ENCODE measurements at places on chromosomes 11 and 22.

DNA sequence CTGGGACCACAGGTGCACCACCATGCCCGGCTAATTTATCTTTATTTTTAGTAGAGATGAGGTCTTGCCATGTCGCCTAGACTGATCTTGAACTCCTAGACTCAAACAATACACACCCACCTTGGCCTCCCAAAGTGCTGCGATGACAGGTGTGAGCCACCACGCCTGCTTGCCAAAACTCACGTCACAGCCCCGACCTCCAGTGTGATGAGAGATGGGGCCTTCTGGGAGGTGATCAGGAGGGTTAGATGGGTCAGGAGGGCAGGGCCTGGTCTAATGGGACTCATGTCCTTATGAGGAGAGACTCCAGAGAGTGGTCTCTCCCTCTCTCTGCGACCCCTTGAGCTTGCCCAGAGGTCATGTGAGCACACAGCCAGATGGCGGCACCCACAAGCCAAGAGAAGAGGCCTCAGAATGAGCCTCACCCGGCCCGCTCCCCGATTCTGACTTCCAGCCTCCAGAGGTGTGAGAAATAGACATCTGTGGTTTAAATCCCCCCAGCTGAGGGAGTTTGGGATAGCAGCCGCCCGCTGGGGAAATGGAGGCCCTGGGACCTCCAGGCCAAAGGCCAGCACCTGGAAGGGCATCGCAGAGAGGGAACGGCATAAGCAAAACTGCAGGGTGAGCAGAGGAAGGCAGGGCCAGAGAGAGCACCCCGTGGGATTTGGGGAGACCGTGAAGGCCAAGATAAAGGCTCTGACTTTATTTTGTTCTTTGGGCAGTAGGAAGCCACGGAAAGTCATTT lies 24.1 kb upstream of the GAL start:
- DNase-seq, result no peak

DNA sequence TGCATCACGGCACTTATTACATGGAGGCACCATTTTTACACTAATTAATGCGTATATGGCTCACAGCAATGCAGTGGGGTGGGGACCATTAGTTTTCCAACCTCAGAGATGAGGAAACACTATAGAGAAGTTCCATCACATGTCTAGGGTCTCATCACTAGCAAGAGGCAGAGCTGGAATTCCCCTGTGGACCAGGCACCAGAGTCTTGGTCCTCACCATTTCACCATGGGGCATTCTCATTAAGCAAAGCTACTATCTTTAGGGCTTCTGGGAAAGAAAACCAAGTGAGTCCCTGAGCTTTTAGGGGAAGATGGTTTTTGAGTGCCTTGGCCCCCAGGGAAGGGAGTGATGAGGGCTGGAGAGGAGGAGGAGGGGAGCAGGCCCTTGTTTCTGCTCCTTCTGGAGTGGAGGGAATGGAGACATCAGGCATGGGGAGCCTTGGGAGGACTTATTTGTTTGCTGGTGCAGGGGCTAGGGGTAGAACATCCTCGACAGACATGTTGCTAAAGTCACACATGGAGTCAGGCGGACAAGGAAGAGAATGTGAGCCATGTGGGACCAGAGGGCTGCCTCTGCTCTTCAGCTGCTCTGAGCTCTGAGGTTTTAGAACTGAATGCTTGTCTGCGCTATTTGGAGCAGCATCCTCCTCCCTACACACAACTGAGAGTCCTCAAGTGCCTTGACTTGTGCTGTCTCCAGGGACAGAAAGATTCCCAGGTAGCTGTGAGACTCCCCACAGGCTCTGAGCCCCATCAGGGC lies 40.3 kb upstream of the ZBED5 start:
- DNase-seq, result no peak

GRCh38 chr11:112320668-112321067 lies 60.0 kb upstream of the PLET1 start:
- DNase-seq, result no peak

GRCh38 chr11:58963551-58964104 lies 24.3 kb downstream of the GLYATL1 start:
- DNase-seq, result no peak

DNA sequence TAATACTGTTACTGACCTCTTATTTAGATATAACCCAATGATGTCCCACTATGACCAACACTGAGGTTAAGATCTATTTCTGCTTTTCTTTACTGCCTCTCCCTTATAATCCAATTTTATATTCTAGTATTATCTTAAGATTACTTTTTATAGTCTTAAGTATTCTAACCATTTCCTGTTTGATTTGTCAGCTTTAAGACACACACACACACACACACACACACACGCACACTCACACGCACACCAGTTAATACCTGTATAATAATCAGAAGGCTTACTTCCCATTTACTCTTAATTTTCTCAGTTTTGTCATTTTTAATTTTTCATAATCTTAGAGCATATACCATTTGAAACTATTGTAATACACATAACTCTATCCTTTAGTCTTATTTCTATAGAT lies 226.0 kb upstream of the C11orf87 start:
- no peak for DNase-seq

DNA sequence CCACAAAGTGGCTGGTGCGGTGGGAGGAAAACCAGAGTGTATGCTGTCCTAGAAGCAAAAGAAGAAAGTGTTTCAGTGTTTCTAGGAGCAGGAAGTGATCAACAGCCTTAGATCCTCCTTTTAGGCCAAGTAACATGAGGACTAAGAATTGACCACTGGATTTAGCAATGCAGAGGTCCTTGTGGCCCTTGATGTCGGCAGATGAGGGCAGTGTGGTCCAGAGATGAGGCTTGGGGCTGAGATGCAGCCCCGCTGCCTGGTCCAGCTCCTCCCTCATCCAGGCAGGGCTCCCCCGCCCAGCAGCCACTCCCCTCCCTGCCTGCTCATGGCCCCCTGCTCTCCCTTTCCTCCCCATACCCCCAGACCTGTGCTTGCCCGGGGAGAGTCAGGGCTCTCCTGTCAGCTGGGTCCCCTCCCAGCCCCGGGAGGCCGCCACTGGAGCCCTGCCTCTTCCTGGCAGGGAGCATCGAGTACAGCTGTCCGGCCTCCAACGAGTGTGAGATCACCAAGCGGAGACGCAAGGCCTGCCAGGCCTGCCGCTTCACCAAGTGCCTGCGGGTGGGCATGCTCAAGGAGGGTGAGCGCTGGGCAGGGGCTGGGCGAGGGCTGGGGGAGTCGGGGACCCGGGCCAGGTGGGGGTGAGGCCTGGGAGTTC lies 3.7 kb downstream of the TRMT112 start:
- no peak for DNase-seq

- DNase-seq, result no peak
Observed at GRCh38 chr11:32358729-32359128, 76.6 kb downstream of the WT1 start.

- DNase-seq, result no peak
Observed at GRCh38 chr11:284105-285020, 4.6 kb upstream of the PGGHG start.

DNA sequence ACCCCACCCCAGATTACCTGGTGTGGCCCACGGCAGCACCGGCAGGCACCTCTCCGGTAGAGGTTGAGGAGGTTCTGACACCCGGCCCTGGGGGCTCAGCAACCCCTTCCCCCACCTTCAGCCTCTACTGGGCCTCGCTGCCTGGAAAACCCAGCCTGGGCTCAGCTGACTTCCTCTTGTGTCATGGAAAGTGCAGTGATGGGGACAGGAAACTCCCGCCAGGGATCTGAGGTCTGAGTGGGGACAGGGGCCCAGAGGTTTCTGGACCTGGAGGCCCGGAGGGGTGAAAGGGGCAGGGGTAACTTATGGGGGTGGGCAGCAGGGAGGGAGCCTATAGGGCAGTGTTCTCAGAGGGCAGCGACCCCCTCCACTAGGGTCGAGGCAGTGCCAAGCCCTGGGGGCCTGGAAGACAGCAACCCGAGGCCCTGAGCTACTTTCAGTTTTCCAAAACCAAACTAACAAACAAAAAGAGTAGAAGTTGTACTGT lies 10.0 kb upstream of the CD5 start:
- no peak for DNase-seq

GRCh38 chr11:60762851-60763691 lies 6.4 kb downstream of the MS4A15 start:
- DNase-seq, result no peak

DNA sequence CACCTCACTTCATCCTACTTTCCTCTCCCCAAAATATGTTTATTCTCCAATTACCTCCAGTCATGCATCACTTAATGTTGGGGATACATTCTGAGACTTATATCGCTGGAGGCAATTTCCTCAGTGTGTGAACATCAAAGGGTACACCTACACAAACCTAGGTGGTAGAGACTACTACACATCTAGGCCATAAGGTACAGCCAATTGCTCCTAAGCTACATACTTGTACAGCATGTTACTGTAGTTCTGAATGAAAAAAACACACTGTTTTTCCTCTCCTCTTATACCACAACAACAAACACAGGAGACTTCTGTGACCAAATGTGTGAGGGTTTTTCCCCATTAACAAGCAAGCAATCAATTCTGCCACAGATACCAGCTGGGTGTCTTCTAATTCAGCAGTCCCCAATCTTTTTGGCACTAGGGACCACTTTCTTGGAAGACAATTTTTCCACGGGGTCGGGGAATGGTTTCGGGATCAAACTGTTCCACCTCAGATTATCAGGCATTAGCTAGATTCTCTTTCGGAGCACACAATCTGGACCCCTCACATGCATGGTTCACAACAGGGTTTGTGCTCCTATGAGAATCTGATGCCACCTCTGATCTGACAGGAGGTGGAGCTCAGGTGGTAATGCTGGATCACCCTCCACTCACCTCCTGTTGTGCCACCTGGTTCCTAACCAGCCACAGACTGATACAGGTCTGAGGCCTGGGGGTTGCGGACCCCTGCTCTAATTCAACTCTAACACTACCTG lies 5.2 kb downstream of the KLHL22 start:
- no peak for DNase-seq

DNA sequence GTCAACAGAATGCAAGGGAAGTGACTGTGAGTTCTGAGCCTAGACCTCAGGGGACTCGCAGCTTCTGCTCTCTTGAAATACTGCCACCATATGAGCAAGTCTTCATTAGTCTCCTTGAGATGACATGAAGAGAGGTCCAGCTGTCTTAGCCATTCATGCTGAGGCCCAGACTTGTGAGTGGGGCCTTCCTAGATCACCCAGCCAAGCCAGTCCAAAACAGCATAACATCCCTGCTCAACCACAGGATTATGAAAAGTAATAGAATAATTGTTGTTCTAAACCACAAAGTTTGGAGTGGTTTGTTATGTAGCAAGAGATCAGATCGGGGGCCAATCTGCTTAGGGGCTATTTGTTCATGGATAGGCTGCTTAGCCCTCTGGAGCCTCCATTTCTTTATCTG lies 54.9 kb upstream of the HTATIP2 start:
- DNase-seq, result no peak

DNA sequence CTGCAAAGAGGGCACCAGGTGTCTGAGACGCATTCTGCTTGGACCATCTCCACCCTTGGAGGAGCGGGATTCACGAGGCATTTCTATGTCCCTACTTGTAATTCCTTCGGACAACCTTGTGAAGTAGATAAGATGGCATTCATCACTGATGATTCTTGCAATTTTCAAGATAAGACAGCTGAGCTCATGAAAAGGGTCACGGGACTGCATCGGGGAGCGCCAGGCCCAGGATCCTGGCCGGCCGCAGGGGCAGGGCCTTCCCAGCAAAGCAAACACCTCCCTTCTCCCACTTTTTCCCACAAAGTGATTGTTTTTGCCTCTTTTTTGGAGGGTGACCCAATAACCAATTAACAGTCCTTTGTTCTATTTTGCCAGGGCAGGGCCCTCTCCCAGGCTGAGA lies 8.4 kb downstream of the LIF start:
- DNase-seq, result no peak

DNA sequence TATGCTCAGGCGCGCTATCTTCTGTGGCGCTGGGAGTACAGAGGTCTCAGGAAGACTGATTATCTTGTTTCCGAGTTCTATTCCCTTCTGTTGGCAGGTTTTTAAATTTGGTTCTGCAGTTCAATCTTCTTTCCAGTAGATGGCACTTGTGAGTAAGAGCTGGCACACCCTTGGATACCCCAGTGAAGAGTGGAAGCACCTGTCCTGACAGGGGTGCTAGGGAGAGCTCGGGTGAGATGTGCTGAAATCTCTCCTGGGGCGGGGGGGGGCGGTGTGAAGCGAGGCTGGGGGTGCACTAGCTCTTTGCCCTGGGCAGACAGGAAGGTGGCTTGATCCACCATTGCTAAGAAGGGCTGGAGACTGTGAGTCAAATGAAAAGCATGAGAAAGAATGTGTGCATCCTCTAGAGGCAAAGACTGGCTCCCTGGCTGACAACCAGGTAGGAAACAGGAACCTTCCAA lies 679.9 kb upstream of the CCDC179 start:
- no peak for DNase-seq

DNA sequence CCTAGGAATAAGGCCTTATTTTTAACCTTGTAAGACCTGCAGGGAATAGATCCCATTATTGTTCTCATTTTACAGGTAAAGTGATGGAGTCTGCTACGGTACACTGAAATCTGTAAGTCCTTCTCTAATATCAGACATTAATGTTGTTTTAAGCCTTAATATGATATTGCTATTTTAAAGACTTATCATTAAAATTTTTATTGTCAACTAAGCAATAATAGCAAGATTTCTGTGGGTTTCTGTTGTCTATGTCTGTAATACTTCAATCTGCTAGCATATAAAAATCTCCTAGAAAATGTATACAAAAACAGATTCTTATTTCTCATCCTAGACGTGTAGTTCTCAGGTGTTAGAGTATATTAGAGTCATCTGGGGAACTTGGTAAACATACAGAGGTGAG lies 317.5 kb upstream of the TENM4 start:
- no peak for DNase-seq

DNA sequence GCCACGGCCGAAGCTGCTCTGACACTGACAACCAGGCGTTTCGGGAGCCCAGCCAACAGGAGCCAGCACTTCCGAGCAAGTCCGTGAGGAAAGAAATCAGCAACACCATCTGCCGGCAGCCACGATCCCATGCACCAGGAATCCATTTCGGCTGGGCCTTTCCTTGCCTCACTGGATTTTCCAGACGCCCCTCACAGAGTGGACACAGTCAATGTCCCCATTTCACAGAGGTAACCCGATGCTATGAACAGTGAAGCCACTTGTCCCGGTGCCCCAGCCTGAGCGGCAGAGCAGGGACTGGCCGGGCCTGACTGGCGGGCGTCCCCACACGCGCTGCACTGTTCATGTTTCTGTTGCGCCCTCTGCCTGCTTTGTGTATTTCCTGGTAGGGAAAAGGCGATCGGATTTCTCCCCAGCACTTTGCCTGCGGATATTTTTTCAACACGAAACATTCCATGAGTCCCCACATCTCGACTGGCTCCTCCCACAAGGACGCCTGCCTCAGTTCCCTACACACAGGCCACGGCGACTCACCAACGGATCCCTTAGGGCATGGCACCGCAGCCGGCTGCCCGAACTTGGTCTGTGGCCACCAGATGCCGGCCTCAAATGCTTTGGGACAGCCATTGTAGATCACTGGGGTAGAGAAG lies 55.3 kb downstream of the TRMU start:
- no peak for DNase-seq

DNA sequence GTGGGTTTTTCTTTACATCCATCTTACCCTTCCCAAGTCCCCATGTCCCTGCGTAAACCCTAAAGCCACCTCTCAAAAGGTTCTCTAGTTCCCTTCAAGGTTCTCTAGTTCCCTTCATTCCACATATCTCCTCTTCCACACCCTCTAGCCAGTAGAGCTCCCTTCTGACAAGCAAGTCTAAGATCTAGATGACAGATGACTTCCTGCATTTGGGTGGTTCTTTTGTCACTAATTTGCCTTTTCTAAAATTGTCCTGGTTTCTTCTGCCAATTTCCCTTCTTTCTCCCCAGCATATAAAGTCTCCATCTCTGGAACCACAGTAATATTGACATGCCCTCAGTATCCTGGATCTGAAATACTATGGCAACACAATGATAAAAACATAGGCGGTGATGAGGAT lies 7.8 kb downstream of the CD3E start:
- DNase-seq, result no peak
